Mononuclear cell (primary cell): ENCODE measurements at places on chromosomes 5 and 9. TPM values are rescaled to one million over a fixed set of nuclear protein-coding genes. Genes with fewer than 3 reads are reported as not detected.

The AMBP gene
- total RNA-seq, result not detected

The BRINP1 gene
- total RNA-seq, result not detected

The ZBTB6 gene
- 11.2 TPM for total RNA-seq

The DEPDC1B gene
- total RNA-seq, result 0.63 TPM

The SAXO1 gene
- 0.10 TPM for total RNA-seq
